ENCODE measurements at places on chromosomes 13 and 19.

DNA sequence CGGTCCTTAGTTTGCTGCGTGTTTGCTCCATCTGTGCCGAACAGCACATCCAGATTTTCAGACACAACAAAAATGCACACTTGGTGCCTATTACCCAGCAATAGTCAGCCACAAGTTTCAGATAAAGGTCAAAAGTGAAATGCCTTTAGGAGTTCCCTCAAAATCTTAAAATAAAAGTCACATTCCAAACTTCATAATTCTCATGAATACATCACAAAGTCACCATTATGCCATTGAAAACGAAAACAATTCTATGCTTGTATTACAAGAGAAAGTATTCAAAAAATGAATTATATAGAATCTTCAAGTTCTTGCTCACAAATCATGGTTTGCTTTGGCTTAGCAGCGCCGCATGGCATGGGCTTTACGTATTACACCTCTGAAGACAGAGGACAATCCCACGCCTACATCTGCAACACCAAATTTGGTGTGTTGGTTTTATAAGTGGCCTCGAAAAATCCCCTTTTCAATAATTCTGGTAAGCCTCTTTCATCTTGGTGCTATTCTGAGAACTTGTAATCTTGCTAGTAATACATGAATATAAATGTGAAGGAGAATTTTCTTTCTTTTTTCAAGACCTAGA is 26.6 kb downstream of the COL4A1 start:
- DNase-seq, result no peak

- peak; percentile 15 for DNase-seq
These were observed 6.9 kb downstream of the UPK1A start for GRCh38 chr19:35673121-35673804.

DNA sequence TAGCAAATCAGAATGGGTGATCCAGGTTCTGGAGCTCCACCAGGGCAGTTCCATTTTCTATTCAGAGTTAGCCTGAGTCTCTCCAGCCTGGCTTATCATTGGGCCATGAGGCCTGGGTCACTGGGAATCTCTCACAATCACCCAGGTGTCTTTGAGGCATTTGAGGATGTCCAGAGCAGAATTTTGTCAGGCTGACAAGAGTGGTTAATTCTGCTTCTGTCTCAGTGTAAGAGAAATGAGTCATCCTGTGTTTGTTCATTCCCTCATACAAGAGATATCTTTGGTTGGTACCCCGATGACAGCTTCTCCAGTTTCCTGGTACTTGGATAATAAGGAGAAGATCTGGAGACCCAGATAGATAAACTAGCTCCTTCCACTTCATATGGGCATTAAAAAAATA is 10.4 kb downstream of the ZNF93 start:
- DNase-seq, result no peak

DNA sequence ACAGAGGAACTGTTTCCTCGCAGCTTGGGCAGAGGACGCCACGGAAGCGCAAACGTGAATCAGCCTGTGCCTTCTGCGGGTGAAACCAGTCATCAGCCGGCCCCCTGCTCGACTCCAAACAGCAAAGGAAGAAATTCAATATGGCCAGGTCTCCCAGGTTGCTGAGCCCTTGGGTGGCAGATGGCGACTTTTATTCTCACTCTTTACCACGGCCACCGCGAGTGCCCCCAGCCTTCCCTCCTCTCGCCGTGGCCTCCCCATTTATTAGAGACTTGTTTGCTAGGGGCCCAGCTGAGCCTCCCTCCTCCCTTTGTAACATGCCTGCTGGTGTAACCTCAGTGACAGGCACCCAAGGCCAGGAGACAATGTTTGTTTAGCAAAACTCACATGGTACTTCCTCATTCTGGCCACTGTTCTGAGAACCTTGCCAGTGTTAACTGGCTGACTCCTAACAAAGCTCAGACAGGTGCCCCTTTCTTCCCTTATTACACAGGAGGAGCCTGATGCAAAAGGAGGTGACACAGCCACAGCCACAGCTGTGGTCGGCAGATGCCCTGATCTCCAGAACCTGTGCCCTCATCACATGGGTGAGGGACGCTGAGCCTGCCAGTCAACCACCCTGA is 5.8 kb downstream of the RAB20 start:
- no peak for DNase-seq

DNA sequence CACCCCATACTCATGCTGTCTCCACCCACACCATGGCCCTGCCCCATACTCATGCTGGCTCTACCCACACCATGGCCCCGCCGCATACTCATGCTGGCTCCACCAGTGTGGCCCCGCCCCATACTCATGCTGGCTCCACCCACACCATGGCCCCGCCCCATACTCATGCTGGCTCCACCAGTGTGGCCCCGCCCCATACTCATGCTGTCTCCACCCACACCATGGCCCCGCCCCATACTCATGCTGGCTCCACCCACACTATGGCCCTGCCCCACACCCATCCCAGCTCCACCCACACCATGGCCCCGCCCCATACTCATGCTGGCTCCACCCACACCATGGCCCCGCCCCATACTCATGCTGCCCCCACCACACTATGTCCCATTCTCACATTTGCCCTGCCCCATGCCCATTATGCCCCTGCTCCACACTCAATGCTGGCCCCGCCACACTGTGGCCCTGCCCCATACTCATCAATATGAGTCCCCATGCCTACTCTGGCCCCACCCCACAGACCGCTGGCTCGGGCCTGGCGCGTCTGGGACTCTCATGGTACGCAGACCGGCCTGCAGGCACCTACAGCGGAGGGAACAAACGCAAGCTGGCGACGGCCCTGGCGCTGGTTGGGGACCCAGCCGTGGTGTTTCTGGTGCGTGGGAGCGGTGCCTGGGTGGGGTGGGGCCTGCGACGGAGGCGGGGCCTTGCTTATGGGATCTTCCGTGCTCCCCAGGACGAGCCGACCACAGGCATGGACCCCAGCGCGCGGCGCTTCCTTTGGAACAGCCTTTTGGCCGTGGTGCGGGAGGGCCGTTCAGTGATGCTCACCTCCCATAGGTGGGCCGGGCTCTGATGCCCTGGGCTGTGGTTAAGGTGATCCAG is 3.7 kb upstream of the ARHGAP45 start:
- DNase-seq, result no peak

All from endothelial cell of umbilical vein (primary cell).